ENCODE measurements at places on chromosomes 3 and 15. TPM values are rescaled to one million over a fixed set of nuclear protein-coding genes. Genes with fewer than 3 reads are reported as not detected.

Gene FSD2
- total RNA-seq: 108 TPM

Gene OXSR1
- 22.9 TPM for total RNA-seq

Gene GASK1A
- total RNA-seq: 1.6 TPM

Gene GOLGA8J
- 0.41 TPM for total RNA-seq

Gene GABRB3
- total RNA-seq: 2.4 TPM

Gene CHDH
- 3.7 TPM for total RNA-seq

Gene TCTA
- total RNA-seq: 17.7 TPM

Gene TRA2B
- 42.7 TPM for total RNA-seq

Gene ARHGAP31
- total RNA-seq: 38.0 TPM

Gene NAA50
- total RNA-seq: 75.0 TPM

Gene LIPC
- 1.5 TPM for total RNA-seq

Gene CCK
- not detected for total RNA-seq

Gene FYTTD1
- total RNA-seq: 78.7 TPM

Gene GOLGA8O
- 1.2 TPM for total RNA-seq

Gene NR2E3
- total RNA-seq: not detected

Gene DUOX2
- total RNA-seq: 0.05 TPM

Gene OSBPL10
- total RNA-seq: 6.4 TPM

Gene TP63
- 0.14 TPM for total RNA-seq

Gene KLHL40
- 0.22 TPM for total RNA-seq

Gene GOLGA8S
- total RNA-seq: 0.33 TPM

Gene SEC62
- 76.5 TPM for total RNA-seq

Gene PLSCR5
- total RNA-seq: not detected

Gene ELL3
- 0.82 TPM for total RNA-seq

Gene TRIM71
- not detected for total RNA-seq

Gene MRPS25
- total RNA-seq: 98.6 TPM

Measured in left ventricle myocardium inferior (tissue), 1 donor.